ENCODE measurements at places on chromosomes 4 and X. TPM values are rescaled to one million over a fixed set of nuclear protein-coding genes. Genes with fewer than 3 reads are reported as not detected.

The ARHGAP6 gene
- 49.2 TPM for total RNA-seq

The COL25A1 gene
- total RNA-seq = 6.5 TPM

- H3K27me3 ChIP-seq = no peaks in the 10 kb centered on the region
- H3K36me3 ChIP-seq = no peaks in the 10 kb centered on the region
- H3K27ac ChIP-seq = no peak overlapping the region
- DNase-seq = no peak
Observed at GRCh38 chrX:14356401-14356800, 172.9 kb upstream of the GLRA2 start.

DNA sequence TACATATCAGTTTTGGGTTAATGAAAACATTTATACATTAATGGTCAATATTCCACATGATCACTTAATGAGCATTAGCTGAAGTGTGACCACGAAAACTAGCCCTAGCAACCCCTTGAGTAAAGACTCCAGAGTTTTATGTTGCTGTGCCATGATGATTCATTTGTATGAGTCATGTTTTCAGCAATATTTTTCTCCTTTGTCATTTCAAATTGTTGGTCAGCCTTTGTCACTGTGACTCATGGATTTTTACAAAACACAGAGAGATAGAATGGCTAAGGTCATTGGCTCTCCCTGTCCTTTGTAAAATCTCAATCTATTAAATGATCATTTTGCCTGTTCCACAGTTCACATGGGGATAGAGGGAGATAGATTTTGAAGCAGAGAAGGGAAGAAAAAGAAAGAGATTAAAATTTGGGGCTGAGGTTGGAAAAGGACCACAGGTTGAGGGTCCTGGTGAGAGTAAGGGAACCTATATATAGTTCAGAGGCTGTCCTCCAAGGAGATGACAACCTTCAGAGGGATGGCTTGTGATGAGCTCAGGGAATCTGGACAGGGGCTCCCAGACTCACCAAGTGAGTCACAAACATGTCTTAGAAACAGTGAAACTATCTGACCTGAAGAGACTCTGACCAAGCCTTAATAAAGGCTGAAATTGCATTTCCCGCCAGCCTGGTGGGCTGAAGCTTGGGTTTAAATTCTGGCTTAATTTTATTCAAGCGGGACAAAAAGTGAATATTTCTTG lies 25.6 kb downstream of the NR0B1 start:
- H3K4me3 ChIP-seq = no peak overlapping the region
- H3K36me3 ChIP-seq = no peaks in the 10 kb centered on the region
- no peak for DNase-seq
- no peaks in the 10 kb centered on the region for H3K27me3 ChIP-seq
- H3K4me1 ChIP-seq = no peaks in the 10 kb centered on the region

DNA sequence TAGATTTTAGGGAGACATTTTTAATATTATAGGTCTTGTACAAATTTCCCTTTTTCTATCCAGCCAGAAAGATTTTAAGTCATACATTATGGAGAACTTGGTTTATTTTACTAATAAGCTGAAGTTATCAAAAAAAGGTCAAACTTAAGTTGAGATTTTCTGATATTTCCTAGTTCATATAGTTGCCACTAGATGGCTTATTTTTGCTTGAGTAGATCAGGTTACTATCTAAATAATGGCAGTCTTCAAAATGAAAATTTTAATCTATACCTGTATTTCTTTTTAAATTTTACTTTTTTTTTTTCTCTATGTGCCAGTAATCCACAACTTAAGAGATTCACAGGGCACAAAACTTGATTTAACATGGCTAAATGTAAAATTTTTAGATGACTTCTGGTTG lies 52.3 kb downstream of the USP9X start:
- no peaks in the 10 kb centered on the region for H3K27me3 ChIP-seq
- H3K4me1 ChIP-seq = no peaks in the 10 kb centered on the region
- no peak overlapping the region for H3K4me3 ChIP-seq
- no peak for DNase-seq

DNA sequence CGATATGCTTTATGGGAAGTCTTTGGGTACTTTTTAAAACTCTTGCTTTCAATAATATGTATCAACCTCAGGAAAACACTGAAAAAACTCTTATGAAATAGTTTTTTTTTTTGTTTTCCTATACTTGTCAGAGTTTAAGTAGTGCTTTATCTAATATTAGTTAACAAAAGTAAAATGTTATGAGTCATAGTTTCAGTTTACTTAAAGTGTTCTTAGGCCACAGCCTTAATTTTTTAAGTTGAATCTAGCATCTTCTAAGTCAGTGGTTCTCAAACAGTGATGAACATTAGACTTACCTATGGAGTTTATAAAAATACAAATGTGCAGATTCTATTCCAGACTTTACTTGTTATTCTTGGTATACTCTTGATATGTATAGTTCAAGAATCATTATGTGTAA lies 26.3 kb upstream of the ADGRL3 start:
- no peak for DNase-seq
- H3K27me3 ChIP-seq = no peaks in the 10 kb centered on the region
- H3K27ac ChIP-seq = no peak overlapping the region

All from thyroid gland (tissue), 4 donors.